Neural crest cell (in vitro differentiated cells): ENCODE measurements at places on chromosomes 1 and 21.

GRCh38 chr1:203453016-203453415 is 22.6 kb upstream of the PRELP start:
- no peak for DNase-seq

DNA sequence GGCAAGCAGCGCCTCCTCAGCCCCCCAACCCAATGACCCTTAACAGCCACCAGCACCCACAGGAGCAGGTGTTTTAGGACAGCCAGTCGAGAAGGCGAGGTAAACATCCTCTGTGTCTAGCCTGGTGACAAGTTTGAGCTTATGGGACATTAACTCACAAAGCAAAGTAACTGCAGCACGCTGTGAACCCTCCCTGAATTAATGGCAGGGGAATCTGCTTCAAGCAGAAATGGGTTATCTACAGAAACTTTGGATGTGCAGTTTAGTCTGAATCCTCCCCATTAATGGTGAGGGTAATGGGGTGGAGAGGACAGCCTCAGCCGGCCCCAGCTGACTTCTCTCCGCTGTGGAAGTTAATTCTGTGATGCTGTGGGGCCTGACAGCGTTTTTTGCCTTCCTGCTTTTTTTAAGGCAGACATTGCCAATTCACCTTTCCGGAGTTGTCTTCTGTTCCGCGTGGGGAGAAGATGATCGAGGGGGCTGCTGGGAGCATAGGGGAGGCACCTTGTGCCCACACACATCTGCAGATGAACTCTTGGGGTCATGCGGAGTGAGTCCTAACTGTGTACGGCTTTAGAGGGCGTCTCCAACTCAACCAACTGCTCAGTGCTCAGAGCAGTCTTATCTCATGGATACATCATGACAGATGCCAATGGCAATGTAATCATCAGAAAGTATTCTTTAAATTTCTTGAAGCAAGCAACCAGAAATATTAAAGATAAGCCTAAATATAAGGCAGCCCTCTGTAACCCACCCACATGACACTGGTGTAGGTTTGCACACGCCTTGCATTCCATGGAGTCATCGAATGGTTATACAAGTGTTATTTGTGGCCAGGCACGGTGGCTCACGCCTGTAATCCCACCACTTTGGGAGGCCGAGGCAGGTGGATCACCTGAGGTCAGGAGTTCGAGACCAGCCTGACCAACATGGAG is 41.0 kb downstream of the POFUT2 start:
- DNase-seq = no peak

DNA sequence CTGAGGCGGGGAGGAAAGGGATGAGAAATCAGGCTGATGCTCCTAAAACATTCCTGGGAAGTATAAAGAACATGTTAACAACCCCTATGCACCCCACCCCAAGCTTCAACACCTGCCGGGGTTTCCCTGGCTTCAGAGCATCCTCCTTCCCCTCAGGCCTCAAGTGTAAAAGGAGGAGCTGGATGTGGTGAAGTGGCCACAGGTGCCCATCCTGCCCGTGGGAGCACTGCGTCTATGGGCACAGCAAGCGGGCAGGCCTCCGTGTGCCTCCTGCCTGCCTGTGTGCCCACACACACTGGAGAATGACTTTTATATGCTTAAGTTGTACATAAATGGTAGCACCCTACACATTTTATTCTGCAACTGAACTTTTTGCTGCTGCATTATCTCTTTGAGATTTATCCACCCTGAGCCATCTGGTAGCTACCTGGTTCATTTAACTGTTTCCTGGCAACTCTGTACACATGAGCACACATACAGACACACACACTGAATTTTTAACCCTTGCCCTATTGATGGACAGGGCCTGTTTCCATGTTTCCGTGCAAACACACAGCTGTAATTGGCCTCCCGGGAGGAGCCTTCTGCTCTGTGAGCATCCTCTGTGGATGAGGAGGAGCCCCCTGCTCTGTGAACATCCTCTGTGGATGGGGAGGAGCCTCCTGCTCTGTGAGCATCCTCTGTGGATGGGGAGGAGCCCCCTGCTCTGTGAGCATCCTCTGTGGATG is 13.4 kb upstream of the FTCD start:
- no peak for DNase-seq

- peak; percentile 40 for DNase-seq
Observed at GRCh38 chr21:26844258-26845065, 747 bp downstream of the ADAMTS1 start.

GRCh38 chr1:209893751-209894150 is 44.3 kb upstream of the SYT14 start:
- DNase-seq = no peak

DNA sequence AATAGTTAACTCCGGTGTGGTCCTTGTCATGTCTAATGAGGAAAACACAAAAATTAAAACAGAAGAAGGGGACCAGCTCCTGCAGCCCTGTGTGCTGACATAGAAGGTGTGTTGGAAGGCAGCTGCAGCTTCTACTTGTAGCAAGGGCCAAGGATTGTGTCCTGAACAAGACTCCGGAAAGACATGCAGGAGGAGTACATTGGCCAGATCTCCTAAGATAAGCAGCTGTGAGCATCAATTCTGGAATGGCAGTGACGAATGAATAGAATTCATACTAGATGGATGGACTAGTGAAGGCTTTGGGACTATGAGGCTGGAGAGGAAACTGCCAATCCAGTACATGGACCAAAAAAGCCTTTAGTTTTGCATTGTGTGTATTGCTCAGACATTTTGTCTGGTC is 19.3 kb downstream of the RPS6KA1 start:
- no peak for DNase-seq

- DNase-seq = no peak
Observed at GRCh38 chr1:104905322-104905721, 1155.6 kb downstream of the AMY1C start.

- DNase-seq = no peak
Observed at GRCh38 chr21:16794950-16795349, 717.9 kb upstream of the CXADR start.

DNA sequence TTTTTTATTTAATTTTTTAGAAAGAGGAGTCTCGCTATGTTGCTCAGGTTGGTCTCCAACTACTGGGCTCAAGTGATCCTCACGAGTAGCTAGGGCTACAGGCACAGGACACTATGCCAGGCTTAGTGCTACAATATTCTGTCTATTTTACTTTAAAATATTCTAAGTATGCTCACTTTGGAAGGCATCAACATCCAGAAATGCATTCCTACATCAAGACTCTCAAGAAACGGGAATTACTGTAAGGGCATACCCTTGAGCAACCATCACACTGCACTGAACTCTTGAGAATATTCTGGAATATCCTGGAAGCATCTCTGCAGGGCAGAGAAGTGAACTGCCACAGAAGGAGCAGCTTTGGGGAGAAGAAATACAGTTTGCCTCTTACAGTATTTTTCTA is 565 bp upstream of the DMRTB1 start:
- DNase-seq = no peak

GRCh38 chr1:94532077-94532476 is 9.5 kb downstream of the F3 start:
- DNase-seq = no peak

DNA sequence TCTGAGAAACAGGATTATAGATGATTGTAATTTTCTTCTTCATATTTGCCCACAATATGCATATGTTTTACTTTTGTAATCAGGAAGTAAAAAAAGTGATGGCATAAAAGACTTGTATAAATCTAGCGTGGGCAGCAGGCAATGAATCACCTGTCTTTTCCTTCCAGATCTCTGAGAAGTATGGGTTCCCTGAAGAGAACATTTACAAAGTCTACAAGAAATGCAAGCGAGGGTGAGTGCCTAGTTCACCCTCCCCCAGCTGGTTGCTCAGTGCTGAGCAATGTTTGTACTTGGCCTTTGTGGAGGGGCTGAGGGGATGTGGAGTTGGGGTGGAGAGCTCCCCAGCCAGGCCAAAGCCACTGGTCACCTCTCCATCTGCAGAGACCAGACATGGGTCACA is 30.7 kb downstream of the GRHL3 start:
- no peak for DNase-seq

- no peak for DNase-seq
Observed at GRCh38 chr1:110643879-110644472, 30.8 kb downstream of the KCNA3 start.

- DNase-seq = no peak
Observed at GRCh38 chr1:205012391-205013140, 30.4 kb upstream of the CNTN2 start.

GRCh38 chr1:2003541-2004131 is at the start of gene CFAP74:
TSS of gene CFAP74 (minus strand) at chr1:2003786. CDS start at chr1:1990956, 12,830 bp downstream.
- peak; percentile 85 for DNase-seq

DNA sequence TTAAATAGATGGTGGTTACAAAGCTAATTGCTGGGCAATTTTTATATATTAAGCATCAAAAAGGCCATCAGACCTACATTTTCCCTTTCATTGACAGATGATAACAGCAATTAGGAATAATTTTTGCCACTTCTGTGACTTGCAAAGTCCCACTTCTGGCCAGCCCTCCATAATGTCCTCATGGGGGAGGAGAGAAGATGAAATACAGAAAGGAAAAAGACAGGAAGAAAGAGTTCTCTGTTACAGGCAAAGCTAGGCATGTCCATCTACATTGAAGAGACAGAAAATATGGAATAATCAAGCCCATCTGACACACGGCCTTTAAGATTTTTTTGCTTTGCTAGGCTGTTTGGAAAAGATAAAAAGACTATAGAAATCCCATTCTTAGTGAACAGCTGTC is 108.0 kb downstream of the ENAH start:
- no peak for DNase-seq

DNA sequence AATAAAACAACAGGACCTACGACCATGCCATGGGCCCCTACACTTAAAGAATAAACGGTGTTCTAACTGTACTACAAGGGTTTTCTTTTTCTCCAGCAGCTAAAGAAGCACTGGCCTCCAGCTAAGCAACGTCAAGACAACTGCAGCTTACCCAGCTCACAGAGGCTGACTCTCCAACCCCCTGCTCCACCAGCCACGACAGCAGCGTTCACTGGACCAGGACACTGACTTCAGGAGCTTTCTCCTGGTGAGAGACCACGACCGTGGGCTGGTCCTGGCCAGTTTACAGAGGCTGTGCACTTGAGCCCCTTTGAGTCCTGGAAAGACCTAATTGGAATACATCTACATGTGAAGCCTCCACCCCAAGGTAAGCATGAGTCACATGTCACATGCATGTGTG is 39.4 kb downstream of the WNT9A start:
- DNase-seq = no peak

- no peak for DNase-seq
Observed at GRCh38 chr1:162922201-162922600, 61.2 kb upstream of the CCDC190 start.

DNA sequence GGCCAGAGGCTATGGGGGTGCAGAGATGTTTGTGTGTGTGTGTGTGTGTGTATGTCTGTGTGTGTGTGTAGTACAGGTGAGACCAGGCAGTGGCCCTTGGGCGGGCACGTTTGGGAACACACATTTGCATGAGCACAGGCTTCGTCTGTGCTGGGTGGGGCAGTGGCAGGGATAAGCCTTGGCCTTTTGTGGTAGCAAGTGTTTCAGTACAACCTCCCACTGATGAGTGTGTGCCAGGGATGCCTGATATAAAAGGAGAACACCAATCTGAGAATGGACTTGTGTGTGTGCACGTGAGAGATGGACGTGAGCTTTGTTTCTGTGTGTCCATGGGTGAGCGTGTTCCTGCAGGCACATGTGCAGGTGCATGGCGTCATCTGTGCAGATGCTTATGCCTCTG is 3.0 kb downstream of the NTRK1 start:
- no peak for DNase-seq

GRCh38 chr1:198656500-198656932 is 17.7 kb downstream of the PTPRC start:
- no peak for DNase-seq

- DNase-seq = no peak
Observed at GRCh38 chr21:25733859-25734653, 648 bp downstream of the ATP5PF start.
